Adrenal gland (tissue), 19 donors: ENCODE measurements at places on chromosomes 1 and 21. TPM values are rescaled to one million over a fixed set of nuclear protein-coding genes. Genes with fewer than 3 reads are reported as not detected.

GRCh38 chr1:235168375-235168774 lies 7.3 kb upstream of the RBM34 start:
- DNase-seq = no peak

DNA sequence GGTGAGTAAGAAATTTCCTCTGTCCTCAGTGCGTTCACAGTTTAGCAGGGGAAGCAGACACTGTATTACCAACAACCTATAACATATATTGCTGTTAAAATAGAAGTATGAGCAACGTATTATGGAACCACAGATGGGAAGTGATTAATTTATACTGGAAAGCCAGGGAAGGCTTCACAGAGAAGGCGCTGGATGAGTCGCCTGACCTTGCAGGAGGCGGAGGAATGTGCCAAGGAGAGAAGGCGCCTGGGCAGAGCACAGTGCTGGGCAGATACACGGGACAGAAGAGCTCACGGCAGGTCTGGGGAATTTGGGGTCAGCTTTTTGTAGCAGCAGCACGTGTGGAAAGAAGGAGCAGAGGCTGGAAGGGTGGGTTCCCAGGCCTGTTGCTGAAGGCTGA lies 116.3 kb downstream of the DHRS3 start:
- DNase-seq = peak; percentile 48

DNA sequence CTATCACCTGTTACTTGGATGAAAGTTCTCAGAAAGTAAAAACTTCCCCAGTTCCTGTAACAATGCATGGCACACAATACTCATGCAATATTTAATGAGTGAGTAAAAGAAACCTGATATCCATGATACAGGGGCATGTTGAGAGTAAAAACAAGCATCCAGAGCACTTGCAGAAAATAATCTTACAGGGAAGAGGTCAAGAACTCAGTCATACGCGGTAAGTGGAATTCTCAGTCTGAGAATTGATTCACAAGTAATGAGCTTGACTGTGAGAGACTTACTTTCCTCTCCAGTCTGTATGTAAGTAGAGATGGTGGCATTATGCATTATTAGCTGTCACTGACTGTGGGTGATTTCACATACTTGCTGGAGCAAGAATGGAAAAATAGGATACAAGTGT lies 976.9 kb downstream of the BRINP3 start:
- no peak for DNase-seq

DNA sequence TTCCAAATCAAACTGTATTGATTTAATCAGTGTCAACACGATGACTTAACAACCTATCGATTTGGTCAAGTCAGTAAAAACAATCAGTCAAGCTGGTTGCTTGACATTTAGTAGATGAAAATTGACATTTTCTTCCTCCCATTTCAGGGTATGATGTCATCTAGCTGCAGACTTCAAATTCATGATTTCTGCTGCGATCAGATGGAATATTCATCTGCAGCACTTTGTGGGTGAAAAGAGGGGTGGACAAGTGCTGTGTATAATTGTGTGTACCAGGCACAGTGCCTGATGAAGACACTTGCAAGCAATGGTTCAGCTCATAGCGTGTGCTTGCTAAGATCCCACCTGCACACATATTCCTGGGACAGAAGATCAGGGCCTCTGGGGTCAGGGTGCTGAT lies 479.8 kb downstream of the DISC1 start:
- DNase-seq = no peak

- DNase-seq = no peak
Measured at GRCh38 chr1:205677167-205677566, 3.1 kb downstream of the SLC45A3 start.

GRCh38 chr1:29691499-29691898 lies 455.2 kb downstream of the PTPRU start:
- DNase-seq = no peak

GRCh38 chr21:26842974-26843932 lies 2.0 kb downstream of the ADAMTS1 start:
- peak; percentile 91 for DNase-seq

FAM72C gene
- total RNA-seq = not detected

DNA sequence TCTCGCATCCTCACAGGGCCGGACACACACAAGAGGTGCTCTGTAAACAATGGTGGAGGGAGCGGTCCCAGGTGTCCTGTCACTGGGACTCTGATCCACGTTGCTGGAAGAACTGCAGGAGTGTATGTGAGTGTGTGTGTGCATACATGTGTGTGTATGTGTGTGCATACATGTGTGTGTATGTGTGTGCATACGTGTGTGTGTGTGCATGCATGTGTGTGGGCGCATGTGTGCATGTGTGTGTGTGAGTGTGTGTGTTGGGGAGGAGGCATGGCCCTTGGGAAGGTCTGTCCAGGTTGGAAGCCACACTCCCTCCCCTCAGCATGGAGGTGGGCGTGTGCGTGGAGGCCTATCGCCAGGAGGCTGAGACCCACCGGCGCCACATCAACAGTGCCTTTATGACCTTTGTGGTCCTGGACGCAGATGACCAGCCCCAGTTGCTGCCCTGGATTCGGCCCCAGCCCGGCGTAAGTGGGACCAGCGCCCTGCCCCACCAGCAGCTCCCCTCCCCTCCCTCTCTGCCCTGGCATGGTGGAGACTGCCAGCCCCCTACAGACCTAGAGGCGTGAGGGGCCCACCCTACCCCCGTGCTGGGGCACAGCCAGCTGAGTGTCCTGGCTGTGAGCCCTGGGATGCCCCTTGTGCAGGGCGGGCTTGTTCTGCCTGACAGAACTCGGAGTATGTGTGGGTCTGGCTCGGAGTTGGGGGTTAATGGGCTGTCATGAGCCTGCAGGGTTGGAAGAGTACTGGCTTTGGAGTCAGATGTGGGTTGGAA lies 22.2 kb downstream of the FAM151A start:
- DNase-seq = no peak

DNAJC11 gene
- total RNA-seq = 66.2 TPM

DNA sequence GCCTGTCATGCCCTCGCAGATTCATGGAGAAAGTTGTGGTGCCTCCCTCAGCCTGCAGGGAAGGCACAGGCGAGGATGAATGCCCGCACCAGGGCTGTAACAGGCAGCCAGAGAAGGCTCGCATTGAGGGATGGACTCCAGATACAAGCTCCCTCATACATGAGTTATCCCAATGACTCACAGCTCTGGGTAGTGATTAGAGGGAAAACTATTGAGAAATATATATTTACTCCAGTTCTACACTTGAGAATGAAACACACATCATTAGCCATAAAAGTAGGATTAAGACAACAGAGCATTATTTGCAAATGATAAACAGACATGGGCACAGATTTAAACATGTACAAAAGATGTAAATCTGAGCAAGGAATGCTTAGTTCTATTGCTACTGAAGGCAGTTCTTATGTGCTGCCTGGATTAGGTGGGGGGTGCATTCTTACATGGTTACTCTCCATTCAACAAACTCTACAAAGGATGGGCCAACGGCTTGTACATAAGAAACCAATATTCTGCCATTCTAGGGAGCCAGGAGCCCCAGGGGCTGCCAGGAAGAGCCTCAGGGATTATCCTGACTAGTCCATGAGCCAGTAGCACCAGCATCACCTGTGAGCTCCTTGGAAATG lies 97.9 kb downstream of the CSMD2 start:
- no peak for DNase-seq

EPHA2 gene
- 22.9 TPM for total RNA-seq

DNA sequence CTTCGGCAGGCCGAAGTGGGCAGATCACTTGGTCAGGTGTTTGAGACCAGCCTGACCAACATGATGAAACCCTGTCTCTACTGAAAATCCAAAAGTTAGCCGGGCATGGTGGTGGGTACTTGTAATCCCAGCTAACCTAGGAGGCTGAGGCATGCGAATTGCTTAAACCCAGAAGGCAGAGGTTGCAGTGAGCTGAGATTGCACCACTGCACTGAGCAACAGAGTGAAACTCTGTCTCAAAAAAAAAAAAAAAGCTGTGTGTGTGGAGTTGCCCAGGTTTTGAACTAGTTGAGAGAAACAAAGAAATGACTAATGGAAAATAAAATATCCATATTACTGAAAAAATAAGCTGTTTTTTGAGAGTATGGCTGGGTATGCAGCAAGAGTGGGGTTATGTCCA lies 100.2 kb downstream of the GTF2B start:
- DNase-seq = no peak

- no peak for DNase-seq
Measured at GRCh38 chr1:238027366-238027765, 136.6 kb upstream of the ZP4 start.

DNA sequence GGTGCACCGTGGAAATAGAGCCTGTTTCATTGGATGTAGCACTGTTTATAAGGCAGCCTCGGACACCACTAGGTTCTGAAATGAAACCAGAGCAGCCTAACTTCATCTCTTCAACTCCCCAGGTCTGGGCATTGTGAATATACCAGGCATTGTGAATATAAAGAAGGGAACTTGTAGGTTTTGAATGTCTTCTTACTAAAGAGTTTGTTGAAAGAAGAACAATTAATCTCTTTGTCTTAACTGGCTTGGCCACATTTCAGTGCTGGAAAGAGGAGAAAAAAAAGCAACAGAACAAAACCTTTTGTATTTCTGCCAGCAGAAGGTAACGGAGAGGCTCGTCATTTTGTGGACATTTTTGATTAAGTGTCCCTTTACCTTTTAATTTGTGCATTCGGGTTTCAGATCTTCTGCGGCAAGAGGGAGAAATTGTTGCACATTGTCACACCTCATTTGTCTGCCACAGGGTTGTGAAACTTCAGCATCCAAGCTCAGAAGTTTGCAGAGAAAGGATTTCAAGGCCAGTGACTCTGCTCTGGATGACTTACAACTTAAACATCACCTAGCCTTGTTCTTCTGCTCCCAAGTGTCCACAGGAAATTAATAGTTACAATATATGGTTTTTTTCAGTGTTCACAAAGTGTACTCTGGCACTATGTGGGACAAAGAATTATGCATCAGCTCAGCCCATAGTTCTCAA lies 158.3 kb downstream of the KAZN start:
- no peak for DNase-seq

DNALI1 gene
- 8.8 TPM for total RNA-seq
